ENCODE measurements at places on chromosomes 7 and 10.

DNA sequence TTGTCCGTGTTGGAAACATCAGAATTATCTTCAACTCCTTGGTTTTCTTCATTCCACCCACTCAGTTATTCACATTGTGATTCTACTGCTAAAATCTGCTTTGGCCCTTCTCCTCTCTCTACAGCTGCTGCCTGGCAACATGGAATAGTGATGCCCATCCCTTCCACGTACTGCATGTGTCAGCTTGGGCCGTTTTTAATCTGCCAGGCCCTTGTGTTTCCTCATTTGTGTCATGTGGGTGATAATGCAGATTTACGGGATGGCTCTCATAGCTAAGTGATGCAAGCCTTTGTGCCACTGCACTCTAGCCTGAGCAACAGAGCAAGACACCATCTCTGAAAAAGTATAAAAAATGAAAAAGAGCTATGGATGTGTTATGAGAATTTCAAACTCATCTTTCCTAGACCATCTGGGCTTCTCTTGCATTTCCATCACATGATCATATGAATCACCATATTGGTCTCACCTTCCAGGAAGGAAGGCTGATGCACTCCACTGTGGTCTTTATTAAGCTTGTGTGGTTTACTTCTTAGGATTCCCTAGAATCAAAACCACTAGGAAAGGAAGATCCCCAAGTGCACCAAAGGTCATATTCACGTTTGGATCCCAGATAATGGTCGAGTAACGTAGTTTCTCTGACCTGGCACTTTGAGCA, 20.6 kb upstream of the CELF2 start:
- no peak for DNase-seq

- DNase-seq: peak; percentile 37
Observed at GRCh38 chr10:67779465-67780203, 58.4 kb downstream of the DNAJC12 start.

DNA sequence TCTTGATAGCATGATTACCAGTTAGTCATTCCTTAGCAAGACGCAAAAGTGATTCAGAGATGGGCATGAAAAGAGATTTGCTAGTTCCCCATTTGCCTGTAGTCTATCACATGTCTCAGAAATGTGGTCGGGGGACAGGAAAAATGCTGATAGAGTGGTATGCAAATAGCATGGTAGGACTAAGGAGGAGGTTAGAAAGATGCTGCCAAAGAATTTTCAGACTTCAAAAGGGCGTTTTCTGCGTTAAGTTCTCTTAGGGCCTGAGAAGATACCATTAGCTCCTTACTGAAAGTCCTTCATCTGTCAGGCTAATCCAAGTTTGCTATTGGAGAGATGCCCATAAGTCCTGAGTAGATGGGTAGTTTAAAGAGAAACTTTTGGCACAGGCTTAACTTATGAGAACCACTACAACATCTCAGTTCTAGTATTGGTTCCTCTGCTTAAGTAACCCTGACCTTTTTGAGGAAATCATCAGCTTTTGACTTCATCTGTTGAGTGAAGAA, 2.7 kb downstream of the CALD1 start:
- peak; percentile 65 for DNase-seq

GRCh38 chr10:7609556-7609955, 57.2 kb downstream of the ITIH5 start:
- DNase-seq: no peak

DNA sequence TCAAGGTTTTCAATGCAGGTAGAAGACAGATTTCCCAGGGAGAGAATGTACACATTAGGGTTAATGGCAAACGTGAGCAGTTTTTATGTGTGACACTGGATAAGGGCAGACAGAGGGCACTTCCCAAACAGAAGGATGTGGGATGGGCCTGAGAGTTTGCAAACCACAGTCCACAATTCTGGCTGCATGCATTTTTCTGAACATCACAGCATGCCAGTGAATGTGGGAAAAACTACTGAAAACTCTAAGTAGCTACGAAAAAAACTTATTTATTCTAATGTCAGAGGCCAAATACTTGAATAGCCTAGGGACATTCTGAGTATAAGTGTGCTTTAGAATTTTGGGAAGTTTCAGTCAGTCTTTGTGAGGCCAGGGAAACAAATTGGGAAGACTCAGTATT, 145.9 kb downstream of the NRCAM start:
- DNase-seq: no peak

DNA sequence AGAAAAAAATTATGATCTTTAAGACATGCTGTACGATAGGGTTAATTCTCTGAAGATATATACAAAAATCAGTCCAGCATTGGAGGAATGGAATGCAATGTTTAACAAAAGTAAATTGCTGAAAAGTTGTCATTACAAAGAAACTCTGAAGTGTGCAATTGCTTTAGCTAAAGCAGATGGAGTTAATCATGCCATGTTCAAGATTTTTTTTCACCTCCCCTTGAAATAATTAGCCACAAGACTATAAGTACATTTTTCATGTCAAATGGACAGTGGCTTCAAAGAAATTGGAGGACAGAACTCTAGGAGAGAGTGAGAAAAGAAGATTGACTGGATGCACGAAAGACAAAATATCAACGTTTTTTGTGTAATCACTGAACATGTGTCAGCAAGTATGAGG, 63.1 kb upstream of the MEOX2 start:
- no peak for DNase-seq

Measured in osteoblast (primary cell).